ENCODE measurements at places on chromosomes 13 and 19.

GRCh38 chr13:44030615-44031014 is 150.9 kb downstream of the LACC1 start:
- DNase-seq: no peak

DNA sequence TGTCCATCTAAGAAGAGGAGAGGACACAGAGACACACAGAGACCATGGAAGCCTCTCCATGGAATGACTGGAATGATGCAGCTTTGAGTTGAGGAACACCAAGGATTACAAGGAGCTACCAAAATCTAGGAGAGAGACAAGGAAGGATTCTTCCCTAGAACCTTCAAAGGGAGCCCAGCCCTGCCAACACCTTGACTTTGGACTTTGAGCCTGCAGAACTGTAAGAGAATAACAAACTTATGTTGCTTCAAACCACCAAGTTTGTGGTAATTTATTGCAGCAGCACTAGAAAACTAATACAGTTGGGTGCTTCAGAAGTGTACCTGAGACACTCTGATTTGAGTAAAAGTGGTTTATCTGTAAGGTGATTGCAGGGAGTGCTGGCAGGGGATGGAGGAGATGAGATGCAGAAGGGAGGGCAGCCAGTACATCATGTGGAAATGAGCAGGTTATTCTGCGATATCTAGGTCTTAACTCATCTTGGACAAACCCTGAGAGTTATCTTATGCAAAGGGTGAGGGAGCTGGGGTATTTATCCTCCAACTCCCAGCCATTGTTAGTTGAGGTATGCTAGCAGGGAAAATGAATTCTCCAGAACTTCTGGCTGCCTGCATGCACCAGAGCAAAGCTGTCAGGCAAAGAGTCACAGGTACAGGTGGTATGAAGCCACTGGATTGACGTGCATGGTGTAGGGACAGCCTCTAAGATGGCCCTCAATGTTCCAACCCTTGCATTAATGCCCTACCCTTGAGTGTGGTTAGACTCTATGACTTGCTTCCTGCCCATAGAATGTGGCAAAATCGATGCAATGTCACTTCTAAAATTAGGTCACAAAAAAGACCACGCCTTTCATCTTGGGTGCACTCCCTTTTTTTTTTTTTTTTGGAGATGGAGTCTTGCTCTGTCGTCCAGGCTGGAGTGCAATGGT is 31.3 kb upstream of the ADGRL1 start:
- no peak for DNase-seq

GRCh38 chr19:42092350-42092749 is 16.4 kb downstream of the ZNF574 start:
- DNase-seq: no peak

DNA sequence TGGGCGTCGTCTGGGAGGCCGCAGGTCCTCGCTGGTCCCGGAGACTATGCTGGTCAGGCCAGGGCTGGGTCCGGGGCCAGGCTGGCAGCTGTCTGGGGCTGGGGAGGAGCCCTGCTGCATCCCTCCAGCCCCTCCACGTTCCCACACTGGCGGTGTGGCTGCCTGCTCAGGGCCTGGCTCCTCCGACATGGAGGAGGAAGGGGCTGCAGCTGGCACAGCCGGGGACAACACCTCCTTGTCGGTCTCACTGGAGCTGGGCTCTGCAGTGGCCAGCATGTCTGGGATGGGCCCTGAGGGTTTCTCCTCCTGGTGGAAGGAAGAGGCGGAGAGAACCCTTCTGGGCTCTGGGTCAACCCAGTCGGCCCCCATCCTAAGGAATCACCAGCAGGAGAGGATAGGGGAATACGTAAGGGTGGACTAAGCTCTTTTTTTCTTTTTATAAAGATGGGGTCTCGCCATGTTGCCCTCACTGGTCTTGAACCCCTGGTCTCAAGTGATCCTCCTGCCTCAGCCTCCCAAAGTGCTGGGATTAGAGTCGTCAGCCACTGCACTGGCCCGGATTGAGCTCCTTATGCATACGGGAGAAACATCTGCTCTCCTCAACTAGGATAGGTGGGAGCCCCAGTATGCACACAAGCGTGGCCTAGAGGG is 806 bp downstream of the ZNF414 start:
- no peak for DNase-seq

- no peak for DNase-seq
Observed at GRCh38 chr13:42354241-42355091, 82.5 kb downstream of the AKAP11 start.

DNA sequence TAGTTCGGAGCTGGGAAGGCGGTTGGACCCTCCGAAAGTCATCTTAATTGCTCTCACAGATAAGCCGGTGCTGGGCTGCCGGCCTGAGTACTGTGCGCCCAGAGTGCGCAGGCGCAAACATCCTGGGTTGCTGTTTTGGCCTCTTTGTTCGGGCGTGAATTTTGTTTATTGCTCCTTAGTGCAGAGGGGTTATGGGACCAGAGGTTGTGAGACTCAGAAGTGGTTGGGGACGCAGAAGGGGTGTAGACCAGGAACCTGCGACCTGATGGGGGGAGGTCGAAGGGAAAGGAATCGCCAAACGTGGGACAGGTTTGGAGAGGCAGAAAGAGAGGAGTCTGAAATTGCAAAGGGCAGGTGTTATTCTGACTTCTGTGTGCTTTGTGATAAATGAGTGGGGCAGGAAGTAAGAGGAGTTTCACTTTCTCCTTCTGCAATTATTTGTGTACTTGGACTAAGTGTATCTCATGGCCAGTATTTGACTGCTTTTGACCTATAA is 607 bp upstream of the ZNF566 start:
- peak; percentile 91 for DNase-seq

GRCh38 chr13:67036699-67037457 is 193.3 kb downstream of the PCDH9 start:
- no peak for DNase-seq

- no peak for DNase-seq
Observed at GRCh38 chr13:24463078-24463477, 49.5 kb downstream of the PARP4 start.

- no peak for DNase-seq
Observed at GRCh38 chr19:31046024-31046423, 303.2 kb downstream of the TSHZ3 start.

DNA sequence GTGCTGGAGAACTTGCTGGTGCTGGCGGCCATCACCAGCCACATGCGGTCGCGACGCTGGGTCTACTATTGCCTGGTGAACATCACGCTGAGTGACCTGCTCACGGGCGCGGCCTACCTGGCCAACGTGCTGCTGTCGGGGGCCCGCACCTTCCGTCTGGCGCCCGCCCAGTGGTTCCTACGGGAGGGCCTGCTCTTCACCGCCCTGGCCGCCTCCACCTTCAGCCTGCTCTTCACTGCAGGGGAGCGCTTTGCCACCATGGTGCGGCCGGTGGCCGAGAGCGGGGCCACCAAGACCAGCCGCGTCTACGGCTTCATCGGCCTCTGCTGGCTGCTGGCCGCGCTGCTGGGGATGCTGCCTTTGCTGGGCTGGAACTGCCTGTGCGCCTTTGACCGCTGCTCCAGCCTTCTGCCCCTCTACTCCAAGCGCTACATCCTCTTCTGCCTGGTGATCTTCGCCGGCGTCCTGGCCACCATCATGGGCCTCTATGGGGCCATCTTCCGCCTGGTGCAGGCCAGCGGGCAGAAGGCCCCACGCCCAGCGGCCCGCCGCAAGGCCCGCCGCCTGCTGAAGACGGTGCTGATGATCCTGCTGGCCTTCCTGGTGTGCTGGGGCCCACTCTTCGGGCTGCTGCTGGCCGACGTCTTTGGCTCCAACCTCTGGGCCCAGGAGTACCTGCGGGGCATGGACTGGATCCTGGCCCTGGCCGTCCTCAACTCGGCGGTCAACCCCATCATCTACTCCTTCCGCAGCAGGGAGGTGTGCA is 587 bp downstream of the S1PR4 start:
- no peak for DNase-seq
